MCF 10A (cell line): ENCODE measurements at places on chromosomes 6 and 20.

- H3K4me1 ChIP-seq, result no peaks in the 10 kb centered on the region
- H3K27me3 ChIP-seq, result peaks cover 78% of the 10 kb centered on the region
- no peak overlapping the region for H3K4me3 ChIP-seq
- no peak for DNase-seq
- no peak overlapping the region for H3K27ac ChIP-seq
- no peaks in the 10 kb centered on the region for H3K36me3 ChIP-seq
Measured at GRCh38 chr20:61112515-61112914, 139.5 kb upstream of the CDH4 start.

DNA sequence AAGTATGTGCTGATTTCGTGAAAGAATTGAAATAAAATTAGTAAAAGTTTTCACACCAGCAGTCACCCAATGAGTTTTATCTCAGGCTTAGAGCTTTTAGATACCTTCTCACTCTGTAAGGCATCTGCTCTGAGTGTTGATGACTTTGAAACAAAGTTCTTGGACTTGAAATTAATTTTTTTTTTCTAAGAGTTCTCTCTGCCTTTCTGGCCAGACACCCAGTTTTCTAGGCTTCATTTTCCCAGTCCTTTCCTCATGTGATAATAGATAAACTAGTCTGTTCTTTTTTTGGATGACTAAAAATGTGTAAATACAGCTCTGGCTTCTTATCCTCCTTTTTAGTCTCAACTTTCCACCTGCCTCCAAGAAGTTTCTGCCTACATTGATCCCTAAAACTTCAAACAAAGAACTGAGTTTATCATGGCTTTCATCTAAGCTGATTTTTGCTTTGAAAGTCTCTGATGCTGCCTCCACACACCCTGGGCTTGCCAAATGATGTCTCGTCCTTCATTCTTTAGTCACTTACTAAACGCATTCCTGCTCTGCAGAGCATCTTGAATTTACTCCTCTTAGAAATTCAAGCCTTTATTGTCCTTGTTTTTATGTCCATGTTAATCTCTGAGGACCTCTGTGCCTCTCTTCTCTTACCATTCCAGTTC lies 32.7 kb downstream of the SLX4IP start:
- H3K27me3 ChIP-seq, result no peaks in the 10 kb centered on the region
- H3K4me3 ChIP-seq, result no peak overlapping the region
- H3K27ac ChIP-seq, result peak overlapping the region; percentile 10
- DNase-seq, result no peak
- H3K4me1 ChIP-seq, result peaks cover 13% of the 10 kb centered on the region
- peaks cover 11% of the 10 kb centered on the region for H3K36me3 ChIP-seq

DNA sequence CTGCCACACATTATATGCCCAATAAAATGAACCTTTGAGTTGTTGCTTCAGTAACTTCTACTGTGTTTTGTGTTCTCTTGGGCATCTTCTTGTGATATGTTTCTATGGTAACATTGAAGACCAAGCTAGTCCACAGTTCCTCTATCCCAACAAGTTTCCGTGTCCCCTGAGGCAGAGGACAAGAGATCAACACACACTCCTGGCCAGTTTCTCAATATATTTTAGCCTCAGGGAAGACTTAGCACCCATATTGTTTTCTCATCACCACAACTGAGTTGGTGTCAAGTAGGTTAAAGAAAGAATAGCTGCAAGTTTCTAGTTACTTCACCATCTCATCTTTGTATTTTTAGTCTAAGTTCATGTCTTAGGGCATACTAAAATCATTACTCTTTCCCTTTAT lies 277.5 kb downstream of the UST start:
- DNase-seq, result no peak
- H3K36me3 ChIP-seq, result no peaks in the 10 kb centered on the region
- H3K27ac ChIP-seq, result no peak overlapping the region
- H3K27me3 ChIP-seq, result no peaks in the 10 kb centered on the region
- H3K4me3 ChIP-seq, result no peak overlapping the region

GRCh38 chr6:51608932-51609331 lies 478.5 kb downstream of the PKHD1 start:
- no peak overlapping the region for H3K27ac ChIP-seq
- H3K27me3 ChIP-seq, result no peaks in the 10 kb centered on the region
- H3K4me1 ChIP-seq, result no peaks in the 10 kb centered on the region

DNA sequence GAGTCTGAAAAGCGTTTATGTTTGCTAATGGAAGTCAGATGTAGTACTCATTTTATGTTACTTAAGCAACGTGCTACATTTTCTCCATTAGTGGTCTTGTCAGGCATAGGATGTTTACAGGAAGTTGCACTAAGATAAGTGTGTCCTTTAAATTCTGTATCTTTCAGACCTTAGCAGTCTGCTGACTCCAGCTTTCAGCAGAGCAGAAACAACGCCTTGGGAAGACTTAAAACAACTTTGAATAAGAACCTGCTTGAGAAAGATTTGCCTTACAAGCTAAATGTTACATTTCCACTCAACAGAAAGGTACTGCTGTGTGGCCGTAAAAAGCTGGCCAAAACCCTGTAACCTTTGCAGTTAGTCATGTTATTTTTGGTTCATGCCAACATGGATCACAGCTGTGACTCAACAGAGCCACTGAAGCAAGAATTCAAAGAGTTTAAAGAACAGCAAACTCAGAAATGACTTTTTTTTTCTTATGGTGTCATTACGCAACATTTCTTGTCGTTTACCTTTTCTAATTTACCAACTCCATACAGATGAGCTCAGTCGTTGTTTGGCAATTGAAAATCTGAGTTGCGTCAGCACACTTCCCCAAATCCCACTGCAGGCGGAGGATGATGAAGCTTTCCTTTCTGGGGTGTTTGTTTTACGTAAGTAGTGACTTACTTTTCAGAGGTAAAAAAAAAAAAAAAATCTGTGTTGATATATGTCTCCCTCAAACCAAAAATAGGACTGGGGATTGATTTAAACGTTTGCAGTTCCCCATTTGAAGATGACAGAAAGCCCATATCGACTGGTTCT lies 27.9 kb upstream of the BMP6 start:
- H3K4me1 ChIP-seq, result peaks cover 16% of the 10 kb centered on the region
- H3K36me3 ChIP-seq, result no peaks in the 10 kb centered on the region
- DNase-seq, result peak; percentile 96

- DNase-seq, result peak; percentile 73
- H3K27me3 ChIP-seq, result peaks cover 48% of the 10 kb centered on the region
- no peak overlapping the region for H3K4me3 ChIP-seq
- no peak overlapping the region for H3K27ac ChIP-seq
- H3K4me1 ChIP-seq, result no peaks in the 10 kb centered on the region
- H3K36me3 ChIP-seq, result no peaks in the 10 kb centered on the region
Measured at GRCh38 chr6:137571854-137572253, 77.7 kb upstream of the OLIG3 start.
